Activated T-cell treated with anti-CD3 and anti-CD28 coated beads, Interleukin-2, amount 50 U/mL, for 72 hours (primary cell): ENCODE measurements at places on chromosomes 1 and 21. TPM values are rescaled to one million over a fixed set of nuclear protein-coding genes. Genes with fewer than 3 reads are reported as not detected.

- H3K27me3 ChIP-seq = no peaks in the 10 kb centered on the region
- DNase-seq = no peak
- peaks cover 30% of the 10 kb centered on the region for H3K4me1 ChIP-seq
- peak overlapping the region; percentile 98 for H3K4me3 ChIP-seq
- peak overlapping the region; percentile 92 for H3K27ac ChIP-seq
- peaks cover 5% of the 10 kb centered on the region for H3K36me3 ChIP-seq
Measured at GRCh38 chr1:150269451-150269850, 635 bp upstream of the APH1A start.

DNA sequence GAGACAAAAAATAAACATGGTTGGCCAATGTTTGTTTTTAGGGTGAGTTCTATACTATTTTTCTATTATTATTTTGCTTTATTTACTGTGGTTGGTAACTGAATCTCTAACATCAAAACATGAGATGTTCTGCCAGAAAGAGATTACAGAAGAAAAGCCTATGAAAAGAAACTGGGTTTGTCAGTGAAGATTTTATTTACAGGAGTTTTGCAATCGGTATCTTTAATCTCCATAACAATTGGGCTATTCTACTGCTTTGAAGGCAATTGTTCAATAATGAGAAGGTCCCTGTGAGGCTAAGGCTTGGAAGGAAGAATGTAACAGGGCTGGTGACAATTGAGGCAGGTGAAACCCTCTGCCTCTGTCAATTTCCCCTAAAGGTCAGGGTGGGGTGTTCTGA is 155.5 kb downstream of the CLIC6 start:
- peak overlapping the region; percentile 20 for H3K27ac ChIP-seq
- H3K36me3 ChIP-seq = peaks cover 37% of the 10 kb centered on the region
- no peaks in the 10 kb centered on the region for H3K27me3 ChIP-seq
- no peak for DNase-seq

- no peak for DNase-seq
- H3K27ac ChIP-seq = no peak overlapping the region
- H3K4me1 ChIP-seq = no peaks in the 10 kb centered on the region
- no peaks in the 10 kb centered on the region for H3K27me3 ChIP-seq
- no peak overlapping the region for H3K4me3 ChIP-seq
Measured at GRCh38 chr1:201721082-201722049, 107.6 kb upstream of the IPO9 start.

GRCh38 chr1:108610073-108610472 is 50.2 kb downstream of the EEIG2 start:
- H3K4me3 ChIP-seq = no peak overlapping the region
- H3K36me3 ChIP-seq = no peaks in the 10 kb centered on the region
- no peak overlapping the region for H3K27ac ChIP-seq
- no peaks in the 10 kb centered on the region for H3K27me3 ChIP-seq

DNA sequence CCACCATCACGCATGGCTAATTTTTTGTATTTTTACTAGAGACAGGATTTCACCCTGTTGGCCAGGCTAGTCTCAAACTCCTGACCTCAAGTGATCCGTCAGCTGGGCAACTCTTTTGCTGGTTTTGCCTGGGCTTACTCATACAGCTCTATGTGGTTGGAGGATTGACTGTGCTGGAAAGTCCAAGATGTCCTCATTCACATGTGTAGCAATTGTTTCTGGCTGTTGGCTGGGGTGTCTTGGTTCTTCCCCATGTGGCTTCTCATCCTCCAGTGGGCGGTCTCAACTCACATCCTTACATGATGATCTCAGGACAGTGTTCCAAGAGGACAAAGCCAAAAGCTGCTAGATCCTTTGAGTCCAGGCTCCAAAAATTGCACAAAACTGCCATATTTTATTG is 53.3 kb downstream of the TEX35 start:
- H3K27ac ChIP-seq = no peak overlapping the region
- H3K4me1 ChIP-seq = no peaks in the 10 kb centered on the region
- H3K36me3 ChIP-seq = no peaks in the 10 kb centered on the region
- peaks cover 6% of the 10 kb centered on the region for H3K27me3 ChIP-seq
- H3K4me3 ChIP-seq = no peak overlapping the region
- DNase-seq = peak; percentile 35

DNA sequence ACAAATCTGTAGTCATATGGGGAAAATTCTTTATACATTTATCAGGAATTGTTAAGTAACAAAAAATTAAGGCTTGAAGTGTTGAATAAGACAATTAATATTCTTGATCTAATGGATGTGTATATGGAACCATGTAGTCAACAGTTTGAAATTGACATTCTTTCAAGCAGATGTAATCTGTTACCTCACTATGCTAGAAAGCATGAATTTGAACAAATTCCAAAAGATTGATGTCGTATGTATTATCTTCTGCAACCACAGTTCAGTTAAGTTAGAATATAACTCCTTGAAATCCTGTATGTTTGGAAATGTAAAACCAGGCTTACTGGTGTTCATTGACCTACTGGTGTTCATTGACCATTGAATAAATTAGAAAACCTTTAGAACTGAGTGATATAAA is 16.1 kb downstream of the CCDC18 start:
- no peaks in the 10 kb centered on the region for H3K27me3 ChIP-seq
- no peaks in the 10 kb centered on the region for H3K4me1 ChIP-seq
- H3K27ac ChIP-seq = no peak overlapping the region
- peaks cover 29% of the 10 kb centered on the region for H3K36me3 ChIP-seq
- H3K4me3 ChIP-seq = no peak overlapping the region

DNA sequence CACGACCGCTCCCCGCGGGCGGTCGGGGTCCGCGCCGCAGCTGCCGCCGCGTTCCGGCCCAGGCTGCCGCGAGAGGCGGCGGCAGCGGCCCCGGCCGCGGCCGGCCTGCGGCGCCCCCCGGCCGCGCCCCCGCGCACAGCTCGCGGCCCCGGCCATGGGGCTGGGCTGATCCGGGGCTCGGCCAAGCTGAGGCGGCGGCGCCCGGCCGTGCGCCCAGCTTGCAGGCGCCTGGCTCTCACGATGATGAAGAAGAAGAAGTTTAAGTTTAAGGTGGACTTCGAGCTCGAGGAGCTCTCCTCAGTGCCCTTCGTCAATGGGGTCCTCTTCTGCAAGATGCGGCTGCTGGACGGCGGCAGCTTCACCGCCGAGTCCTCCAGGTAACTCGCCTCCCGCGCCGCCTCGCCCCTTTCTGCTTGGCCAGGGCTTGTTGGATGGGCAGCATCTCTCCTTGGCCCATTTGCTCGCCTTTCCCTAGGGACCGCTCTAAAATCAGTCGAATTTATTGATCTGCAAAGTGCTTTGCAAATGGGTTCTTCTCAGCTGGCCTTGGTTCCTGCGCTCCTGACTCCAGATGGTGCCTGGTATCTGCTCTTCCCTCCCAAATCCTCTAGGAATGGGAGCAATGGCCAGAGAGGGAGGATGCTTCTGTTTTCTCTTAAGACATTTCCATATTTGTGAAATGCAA is 431 bp downstream of the EEIG2 start:
- peaks cover 1% of the 10 kb centered on the region for H3K36me3 ChIP-seq
- H3K4me1 ChIP-seq = peaks cover 33% of the 10 kb centered on the region
- H3K27me3 ChIP-seq = no peaks in the 10 kb centered on the region
- DNase-seq = no peak

GRCh38 chr1:8238141-8239038 is 79.5 kb upstream of the SLC45A1 start:
- H3K4me1 ChIP-seq = no peaks in the 10 kb centered on the region
- DNase-seq = no peak
- H3K36me3 ChIP-seq = no peaks in the 10 kb centered on the region
- H3K27ac ChIP-seq = no peak overlapping the region

Gene FAM72B
- 58.1 TPM for total RNA-seq

Gene SHE
- total RNA-seq = 0.49 TPM

Gene CHRNB2
- 0.05 TPM for total RNA-seq

Gene OR2L8
- not detected for total RNA-seq

Gene S100A1
- total RNA-seq = not detected

Gene FAM131C
- 0.32 TPM for total RNA-seq

Gene LORICRIN
- not detected for total RNA-seq

Gene TIAM1
- 63.7 TPM for total RNA-seq

Gene SIPA1L2
- 5.9 TPM for total RNA-seq
